ENCODE measurements at places on chromosomes 1 and 21.

GRCh38 chr1:180228648-180229482 is 1.2 kb upstream of the LHX4 start:
- no peak for DNase-seq

GRCh38 chr1:205263580-205264190 is 35.9 kb downstream of the TMCC2 start:
- no peak for DNase-seq

DNA sequence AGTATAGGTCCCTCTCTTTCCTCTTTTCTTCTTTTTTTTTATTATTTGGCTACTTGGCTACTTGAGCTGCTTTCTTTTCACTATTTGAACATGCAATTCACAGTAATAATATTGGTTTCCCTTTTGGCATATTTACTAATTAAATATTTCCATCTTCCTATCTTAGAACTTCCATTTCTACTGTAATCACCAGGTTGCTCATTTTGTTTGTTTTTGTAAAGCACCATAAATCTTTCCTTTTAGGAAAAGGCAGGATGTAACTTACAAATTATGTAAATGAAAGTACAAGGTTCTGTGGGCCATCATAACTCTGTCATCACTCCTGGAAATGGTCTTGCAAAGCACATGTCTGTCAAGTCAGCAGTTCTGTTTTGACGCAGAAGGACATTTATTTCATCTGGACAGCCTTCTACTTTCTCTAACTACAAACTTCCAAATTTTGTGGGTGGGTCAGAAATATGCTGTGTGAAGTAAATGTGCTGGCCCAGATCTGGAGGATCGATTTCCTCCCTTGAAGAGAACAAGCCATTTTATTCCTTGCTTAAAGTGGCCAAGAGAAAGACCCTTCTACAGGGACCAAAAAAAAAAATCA is 71.7 kb upstream of the TNFSF18 start:
- no peak for DNase-seq

GRCh38 chr1:43432171-43432860 is 21.4 kb downstream of the HYI start:
- no peak for DNase-seq

DNA sequence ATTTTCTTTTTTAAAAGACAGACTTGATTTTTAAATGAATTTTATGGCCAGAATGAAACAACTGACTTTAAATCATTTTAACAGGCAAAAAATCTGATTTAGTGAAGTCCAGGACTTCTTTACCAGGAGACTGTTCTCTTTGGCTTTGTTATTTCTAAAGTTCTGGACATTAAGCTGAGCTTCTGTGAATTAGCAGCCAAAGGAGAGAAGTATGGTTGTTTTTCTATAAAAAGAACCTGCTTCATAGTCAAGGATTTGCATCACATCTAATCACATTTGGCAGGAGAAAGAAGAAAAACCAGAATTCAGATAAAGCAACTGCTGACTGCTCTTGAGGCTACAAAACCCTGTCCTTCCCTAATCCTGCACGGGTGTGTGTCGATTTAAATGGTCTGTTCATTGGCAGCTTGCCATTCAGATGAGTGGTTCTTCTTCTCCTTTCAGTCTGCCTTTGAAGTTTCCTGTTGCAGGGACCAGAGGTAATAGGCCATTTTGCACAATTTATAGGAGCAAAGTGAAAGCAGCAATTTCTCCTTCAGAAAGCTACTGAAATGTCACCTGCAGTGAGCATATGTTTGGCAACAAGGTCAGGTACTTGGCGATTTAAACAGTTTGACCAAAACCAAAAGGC is 215.4 kb downstream of the OLFM3 start:
- no peak for DNase-seq

GRCh38 chr21:43364851-43365424 is 62.0 kb downstream of the SIK1 start:
- no peak for DNase-seq

DNA sequence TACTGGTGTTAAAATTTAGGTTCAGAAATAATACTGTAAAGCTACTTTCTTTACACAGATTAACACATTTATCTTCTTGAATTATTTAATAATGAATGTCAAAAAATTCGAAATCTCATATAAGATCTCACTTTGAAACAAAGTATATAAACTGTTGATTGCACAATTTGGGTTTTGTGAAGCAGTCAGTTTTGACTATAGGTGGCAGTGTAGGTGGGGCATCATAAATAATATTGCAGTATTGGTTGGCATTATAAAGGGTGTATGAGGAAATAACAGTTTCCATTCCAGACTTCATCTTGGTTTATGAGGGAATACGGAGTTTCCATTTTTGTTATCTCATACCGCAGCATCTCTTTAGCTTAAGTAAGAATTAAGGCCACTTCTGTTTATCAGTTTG is 49.9 kb downstream of the SUCO start:
- DNase-seq, result no peak

- DNase-seq, result no peak
Observed at GRCh38 chr21:41852929-41853320, 26.2 kb downstream of the PRDM15 start.

DNA sequence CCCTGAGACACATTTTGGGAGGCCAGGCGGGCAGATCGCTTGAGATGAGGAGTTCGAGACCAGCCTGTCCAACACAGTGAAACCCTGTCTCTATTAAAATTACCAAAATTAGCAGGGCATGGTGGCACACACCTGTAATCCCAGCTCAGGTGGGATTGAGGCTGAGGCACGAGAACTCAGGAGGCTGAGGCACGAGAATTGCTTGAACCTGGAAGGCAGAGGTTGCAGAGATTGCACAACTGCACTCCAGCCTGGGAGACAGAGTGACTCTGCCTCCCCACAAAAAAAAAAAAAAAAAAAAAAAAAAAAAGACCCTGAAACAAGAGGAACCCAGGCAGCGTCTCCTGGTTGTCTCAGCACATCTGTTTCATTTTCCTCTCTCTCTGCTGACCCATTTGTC is 24.2 kb downstream of the PGM1 start:
- DNase-seq, result no peak

- DNase-seq, result no peak
Observed at GRCh38 chr1:209708297-209708696, 3.7 kb downstream of the HSD11B1 start.

DNA sequence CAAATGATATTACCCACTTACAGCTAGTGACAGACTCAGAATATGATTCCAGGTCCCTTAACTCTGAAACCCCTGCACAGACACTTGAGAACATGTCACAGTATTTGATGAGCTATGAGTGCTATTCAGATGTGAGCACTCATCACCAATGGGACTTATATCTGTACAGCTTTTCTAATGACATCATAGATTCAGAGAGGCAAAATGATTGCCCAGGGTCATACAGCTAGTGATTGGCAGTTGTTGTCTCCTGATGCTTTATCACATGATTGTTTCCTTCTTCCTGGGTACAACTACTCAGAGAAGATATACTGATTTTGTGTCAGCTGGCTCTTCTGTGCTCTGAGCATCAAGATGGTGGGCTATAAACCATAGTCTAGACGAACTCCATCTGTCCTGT is 428.0 kb upstream of the BEND5 start:
- DNase-seq, result no peak

DNA sequence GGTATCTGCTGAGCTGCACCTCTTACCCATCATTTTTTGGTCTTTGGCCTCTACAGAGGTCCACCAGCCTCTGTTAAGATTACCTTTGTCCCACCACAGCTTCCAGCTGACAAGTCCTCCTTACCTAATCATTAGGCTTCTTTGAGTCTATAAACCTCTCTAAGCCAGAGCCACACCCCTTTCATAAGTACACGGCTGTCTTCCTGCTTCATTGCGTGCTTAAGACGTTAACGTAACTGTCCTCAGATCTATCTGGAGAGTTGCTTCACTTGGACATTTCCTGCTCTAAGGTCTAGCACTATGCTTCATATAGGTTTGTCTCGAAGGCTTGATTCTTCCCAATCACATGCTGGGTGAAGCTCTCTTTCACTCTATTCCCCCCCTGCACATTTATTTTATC is 71.0 kb upstream of the CACHD1 start:
- DNase-seq, result no peak

GRCh38 chr1:9143250-9143649 is 14.3 kb upstream of the GPR157 start:
- no peak for DNase-seq

DNA sequence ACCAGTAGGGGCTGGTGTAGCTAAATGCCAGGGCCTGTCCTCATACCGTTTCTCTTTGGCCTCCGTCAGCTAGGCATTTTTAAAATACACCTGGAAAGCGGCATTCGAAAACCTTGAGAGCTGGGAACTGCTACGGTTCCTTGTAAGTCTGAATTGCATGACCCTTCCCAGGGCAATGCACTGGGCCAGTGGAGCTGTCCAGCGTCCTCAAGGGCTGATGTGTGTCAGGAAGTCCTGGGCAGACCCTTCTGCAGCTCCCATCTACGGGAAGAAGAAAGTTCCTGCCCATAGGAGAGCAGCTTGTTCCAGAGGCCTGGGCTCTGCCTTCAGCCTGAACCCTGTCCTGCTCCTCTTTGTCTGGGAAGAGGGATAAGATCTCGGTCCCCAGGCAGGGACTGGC is 34.1 kb downstream of the UBASH3A start:
- no peak for DNase-seq

- no peak for DNase-seq
Observed at GRCh38 chr1:189424746-189425331, 1052.8 kb downstream of the BRINP3 start.

DNA sequence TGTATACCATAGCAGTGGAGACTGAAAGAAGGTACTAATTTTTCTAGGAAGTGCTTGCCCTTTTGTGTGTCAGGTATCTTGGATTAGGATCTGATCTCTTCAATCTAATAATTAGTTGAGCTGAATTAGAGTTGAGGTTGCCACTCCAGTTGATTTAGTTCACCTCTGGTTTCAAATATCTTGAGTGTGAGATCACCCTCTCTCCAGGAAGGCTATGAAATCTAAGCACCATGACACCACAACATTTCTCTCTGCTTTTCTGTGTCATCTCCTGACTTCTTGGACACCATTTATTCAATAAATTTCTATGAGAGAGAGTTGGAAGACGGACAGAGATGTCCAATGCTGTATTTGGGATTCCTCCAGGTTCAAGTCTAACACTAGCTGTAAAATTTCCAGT is 212.8 kb downstream of the DYRK1A start:
- no peak for DNase-seq

DNA sequence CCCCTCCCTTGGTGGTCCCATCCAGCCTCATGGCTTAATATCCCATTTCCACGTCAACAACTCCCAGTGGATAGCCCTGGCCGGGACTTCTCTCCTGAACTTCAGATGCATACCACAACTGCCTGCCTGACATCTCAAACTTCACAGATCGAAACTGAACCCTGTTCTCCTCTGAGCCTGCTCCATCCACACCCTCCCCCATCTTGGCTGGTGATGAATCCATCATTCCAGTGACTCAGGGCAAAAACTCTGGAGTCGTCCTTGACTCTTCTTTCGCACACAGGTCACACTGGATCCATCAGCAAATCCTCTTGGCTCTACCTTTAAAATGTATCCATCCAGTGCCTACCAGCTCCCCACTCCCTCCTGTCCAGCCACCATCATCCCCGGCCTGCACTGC is 3.9 kb downstream of the TAS1R2 start:
- no peak for DNase-seq

GRCh38 chr1:185926588-185926987 is 192.4 kb downstream of the HMCN1 start:
- DNase-seq, result no peak

DNA sequence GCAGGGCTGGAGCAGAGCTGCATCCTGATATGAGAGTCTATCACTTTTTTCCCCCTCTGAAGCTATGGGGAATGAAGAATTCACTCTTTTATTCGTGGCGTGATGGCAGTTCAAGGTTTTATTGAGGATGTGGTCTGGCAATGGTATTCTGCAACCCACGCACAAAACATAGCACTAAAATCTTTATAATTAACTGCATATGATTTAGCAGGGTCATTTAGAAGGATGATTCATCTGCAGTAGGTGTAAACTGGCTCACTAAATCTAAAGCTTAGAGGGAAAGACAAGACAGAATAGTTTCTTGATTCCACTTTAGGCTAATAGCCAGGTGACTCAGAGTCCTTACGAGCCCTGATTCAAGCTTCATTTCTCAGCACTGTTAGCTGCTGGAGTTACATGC is 25.0 kb upstream of the CHRM3 start:
- DNase-seq, result no peak

DNA sequence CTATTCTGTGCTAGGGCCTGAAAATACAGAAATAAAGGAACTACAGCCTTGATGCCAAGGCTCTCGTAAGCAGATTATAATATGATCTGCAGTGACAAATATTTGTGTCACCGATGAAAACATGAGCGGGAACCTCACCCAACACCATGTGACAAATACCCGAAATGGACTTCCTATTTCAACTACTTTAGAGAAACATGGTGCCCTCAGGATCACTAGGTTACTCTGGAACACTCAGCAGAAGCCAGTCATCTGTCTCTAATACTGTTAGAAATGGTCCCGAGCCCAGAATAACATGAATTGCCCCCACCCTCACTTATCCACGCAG is 463 bp upstream of the VAMP3 start:
- no peak for DNase-seq

GRCh38 chr1:66250478-66250877 is 283.5 kb upstream of the SGIP1 start:
- no peak for DNase-seq

GRCh38 chr1:36835017-36835695 is 199.2 kb downstream of the GRIK3 start:
- DNase-seq, result no peak

DNA sequence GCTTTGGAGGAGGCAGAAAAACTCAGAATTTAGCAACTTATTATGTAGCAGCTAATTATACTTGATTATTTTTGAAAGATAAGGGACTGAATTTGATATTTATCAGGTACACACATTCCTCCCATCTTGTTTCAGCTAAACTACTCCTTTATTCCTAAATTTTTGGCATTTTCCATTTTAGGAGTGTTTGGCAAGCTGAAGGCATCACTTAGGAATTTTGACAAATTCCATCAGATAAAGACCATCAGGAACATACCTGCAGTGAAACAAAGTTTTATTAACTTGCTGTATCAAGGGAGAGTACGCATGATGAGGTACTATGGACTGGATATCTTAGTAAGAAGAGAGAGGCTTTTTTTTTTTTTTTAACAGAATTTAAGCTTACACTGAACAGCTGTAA is 1092.2 kb downstream of the PLA2G4A start:
- DNase-seq, result no peak

DNA sequence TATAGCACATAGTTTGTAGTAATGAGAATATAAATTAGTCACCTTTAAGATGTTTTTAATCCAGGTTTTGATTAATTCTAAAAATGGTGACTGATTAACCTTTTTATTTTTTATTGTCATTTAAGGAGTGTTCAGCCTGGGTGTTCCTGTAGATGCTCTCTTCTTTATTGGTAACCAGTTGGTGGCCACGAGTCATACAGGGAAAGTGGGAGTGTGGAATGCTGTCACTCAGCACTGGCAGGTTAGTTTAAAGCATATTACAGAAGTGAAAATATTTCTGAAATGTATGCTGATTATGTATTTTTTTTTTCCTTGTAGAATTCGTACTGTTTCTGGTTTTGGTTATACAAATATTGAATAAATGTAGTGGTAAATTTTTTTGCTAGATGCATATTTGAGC is 28.1 kb downstream of the KCTD3 start:
- DNase-seq, result no peak

Data from T follicular helper cell (primary cell).